NCI-H446 (cell line): ENCODE measurements at places on chromosomes 13 and 19.

GRCh38 chr13:43558939-43559338 is 227.8 kb downstream of the ENOX1 start:
- no peak for DNase-seq

DNA sequence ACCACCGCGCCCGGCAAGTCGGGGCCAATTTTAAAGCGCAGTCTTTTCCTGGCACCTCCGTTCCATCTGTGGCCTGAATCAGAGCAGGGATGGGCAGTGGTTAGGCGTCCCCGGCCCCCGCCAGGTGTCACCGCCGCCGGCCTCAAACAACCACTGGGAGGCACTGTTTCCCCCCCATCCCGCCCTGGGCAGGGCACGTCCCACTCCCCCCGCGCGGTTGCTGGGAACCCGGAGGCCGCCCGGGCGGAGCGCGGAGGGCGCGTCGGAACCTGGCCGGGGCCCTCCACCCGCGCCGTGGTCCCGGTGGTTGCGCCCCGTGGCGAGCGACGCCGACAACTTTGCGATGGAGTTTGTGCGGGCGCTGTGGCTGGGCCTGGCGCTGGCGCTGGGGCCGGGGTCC is at the start of gene GRIN3B:
Gene GRIN3B (plus strand): TSS at position 325 of the 400 bp plus-strand sequence. CDS start 19 bp downstream, at position 344.
- peak; percentile 63 for DNase-seq

GRCh38 chr13:64753233-64754000 is 2476.7 kb downstream of the PCDH9 start:
- no peak for DNase-seq

DNA sequence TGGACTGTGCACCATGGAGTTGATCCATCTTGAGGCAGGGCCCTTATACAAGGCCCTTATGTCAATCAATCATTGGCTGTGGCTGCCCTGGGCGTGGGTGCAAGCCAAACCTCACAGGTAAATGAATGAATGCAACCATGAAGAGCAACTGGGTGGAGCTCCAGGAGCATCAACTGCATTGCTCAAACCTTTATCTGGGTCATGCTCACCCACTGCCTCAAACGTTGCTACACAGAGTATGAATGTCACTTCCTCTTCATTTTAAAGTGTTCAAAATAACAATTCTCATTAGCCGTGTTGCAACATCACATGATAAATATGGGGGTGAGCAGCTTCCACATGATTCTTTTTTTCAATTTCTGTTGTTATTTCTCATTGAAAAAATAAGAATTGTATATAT is 6.4 kb upstream of the ZNF333 start:
- no peak for DNase-seq

- no peak for DNase-seq
These were observed 5.5 kb downstream of the PHLDB3 start for GRCh38 chr19:43499042-43499441.
